Fibroblast of the conjunctiva (primary cell): ENCODE measurements at places on chromosomes 13 and 19.

GRCh38 chr13:81381560-81381959 lies 1040.6 kb upstream of the SPRY2 start:
- no peak for DNase-seq

DNA sequence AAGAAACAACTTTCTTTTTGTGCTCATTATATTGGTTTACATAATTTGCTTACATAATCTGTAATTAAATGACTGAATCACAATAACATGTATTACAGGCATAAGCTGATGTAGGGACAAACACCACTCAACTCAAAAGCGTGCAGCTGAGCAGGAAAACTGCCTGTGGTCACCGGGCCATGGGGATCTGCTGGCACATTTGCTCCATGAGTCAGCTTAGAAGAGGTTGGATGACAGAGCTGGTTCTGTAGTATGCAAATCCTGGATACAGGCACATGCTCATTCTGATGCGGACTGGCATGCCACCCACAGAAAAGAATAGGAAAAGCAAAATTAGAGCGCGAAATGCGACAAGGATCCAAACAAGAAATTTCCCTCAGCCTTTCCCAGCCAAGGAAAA lies 128.6 kb downstream of the USP12 start:
- peak; percentile 88 for DNase-seq

GRCh38 chr13:39820606-39821005 lies 165.1 kb downstream of the COG6 start:
- no peak for DNase-seq

DNA sequence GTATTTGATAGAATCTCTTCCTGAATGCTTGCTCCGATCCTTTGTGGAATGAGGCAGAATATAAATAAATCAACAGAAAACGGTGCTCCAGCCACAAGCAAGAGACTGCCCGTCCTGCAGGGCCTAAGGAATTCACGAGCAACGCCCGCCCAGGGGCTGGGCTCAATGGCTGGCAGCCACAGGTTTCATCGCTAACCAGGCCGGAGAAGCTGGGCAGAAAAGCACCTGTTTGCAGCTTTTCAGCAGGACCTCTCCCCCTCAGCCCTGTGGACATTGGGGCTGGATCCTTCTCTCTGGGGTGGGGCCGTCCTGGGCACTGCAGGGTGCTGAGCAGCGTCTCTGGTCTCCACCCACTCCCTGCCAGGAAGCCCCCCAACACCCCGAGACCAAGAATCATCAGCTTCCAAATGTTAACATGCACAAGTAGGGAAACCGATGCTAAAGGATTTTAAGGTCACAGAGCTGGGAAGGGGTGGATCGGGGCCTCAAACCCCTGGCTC lies 102.5 kb downstream of the GADD45B start:
- no peak for DNase-seq

DNA sequence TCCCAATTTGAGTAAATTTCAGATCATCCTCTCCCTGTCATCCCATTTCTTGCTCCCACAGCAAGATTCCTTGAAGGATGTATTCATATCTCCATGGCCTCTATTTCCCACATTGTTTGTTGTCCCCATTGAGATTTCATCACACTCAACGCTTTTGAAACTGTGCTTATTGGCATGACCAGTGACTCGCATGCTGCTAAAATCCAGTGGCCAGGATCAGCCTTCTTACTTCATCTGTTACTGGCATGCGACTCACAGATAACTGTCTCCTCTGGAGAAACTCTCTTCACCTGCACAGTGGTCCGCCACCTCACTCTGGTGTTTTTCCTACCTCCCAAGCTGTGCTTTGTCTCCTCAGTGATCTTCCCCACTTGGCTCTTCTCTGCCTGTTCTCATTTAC lies 95.8 kb downstream of the WASF3 start:
- no peak for DNase-seq

DNA sequence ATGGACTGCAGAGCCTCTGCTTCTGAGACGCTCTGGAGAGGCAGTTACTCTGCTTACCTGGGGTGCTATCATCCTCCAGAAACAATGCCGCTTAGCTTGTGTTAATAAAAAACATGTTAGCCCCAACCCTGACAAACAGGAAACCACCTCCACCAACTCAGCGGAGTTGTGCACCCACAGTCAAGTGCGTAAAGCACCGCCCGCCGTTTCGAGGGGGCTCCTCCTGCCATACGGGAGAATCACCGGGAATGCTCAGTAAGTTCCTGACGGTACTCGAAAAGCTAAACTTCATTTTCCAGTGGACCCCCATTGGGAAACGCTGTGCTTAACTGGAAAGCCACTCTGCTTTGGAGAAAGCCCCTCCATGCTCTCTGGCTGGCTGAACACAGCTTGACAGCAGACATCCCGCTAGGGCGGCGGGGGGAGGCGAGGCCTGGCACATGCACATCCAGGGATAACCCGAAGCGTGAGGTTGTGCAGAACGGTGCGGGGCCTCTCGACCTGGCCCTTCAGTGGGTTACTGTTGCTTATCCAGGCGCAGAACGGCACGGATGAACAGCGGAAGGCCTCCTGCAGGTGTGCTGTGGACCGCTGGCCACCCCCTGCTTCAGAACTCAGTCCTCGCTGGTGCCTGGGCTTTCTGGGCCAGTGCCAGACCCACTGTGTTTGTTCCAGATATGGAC lies 17.1 kb downstream of the GAS6 start:
- DNase-seq = no peak

GRCh38 chr19:33472226-33472625 lies 49.4 kb downstream of the PEPD start:
- DNase-seq = no peak

- DNase-seq = no peak
These were observed 1.2 kb upstream of the ARID3A start for GRCh38 chr19:924553-925086.

DNA sequence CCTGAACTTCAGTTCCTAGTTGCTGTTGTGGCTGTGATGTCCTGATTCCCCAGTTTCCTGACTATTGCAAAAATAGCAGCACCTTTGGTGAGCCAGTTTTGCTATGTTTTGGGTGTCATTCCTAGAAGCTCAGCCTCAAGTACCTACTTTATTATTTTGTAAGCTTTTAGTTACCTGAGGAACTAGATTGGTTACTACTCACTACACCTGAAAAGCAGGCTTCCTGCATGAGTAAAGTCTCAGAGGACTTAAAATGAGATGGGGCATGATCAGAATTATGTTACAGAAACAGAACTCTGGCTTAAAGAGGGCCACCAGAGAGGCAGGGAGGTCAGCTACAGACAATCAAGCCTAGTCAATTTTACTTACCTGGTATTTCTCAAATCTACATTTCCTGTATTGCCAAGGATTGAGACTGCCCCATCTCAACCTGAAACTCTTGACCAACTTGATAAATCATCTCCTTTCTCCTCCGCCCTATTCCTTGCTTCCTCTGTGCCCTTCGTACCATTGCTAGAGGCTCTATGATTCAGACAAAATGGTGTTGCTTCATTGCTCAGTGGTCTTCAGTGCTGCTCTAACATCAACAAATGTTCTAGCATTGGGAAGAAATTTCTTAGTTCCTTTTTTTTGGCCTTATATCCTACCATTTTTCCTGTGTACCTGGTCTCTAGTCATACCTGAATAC lies 58.9 kb downstream of the RAP2A start:
- no peak for DNase-seq

GRCh38 chr13:36146511-36147269 lies 15.5 kb upstream of the DCLK1 start:
- no peak for DNase-seq

DNA sequence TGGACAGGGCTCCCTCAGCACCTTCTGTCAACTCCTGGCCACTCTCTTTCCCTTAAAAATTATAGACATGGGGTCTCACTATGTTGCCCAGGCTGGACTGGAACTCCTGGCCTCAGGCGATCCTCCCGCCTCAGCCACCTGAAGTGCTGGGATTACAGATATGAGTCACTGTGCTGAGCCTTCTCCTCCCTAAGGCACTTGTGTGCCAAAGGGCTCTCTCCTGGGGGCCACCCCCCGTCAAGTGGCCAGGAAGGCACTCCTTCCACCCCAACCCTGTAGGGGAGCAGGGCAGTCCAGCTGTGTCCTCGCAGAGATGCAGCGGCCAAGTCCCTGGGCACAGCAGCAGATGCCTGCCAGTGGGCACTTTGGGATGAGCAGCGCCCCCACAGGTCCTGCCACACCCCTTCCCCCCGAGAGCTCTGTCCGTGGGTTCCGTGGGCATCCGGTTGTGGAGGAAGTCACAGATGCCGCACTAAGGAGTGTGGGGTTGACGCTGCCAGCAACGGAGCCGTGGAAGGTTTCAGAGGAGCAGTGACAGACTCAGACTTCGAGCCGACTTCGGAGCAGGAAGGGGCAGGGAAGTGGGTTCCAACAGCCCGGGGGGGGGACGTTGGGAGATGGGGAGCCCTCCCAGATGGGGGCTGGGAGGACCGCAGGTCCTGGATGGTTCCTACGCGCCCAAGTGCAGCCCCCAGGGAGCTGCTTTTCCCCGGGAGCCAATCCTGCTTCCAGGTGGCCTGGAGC lies 3.3 kb upstream of the UQCR11 start:
- DNase-seq = no peak

DNA sequence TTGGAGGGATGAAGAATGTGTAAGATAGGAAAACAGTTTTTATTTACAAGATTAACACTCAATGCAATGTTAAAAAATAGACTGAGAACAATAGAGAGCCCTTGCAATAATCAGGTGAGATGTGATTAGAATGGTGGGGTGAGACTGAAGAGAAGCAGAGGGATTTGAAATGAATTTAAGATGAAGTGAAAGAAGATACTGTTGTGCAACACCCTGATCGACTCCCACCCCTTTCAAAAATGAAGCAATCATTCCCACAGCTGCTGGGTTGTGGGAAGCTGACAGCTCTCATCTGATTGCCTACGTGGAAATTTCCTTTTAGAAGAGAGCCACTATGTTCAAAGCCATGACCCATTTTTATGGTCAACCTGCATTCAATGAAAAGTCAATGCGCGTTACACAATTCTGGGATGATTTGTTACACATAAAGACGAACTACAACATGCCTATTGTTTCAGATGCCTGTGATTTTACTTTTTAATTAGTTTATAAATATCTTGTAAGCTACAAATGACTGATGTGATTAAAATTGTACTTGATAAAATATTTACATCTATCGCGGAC lies 1374.8 kb downstream of the PCDH9 start:
- peak; percentile 10 for DNase-seq

- no peak for DNase-seq
These were observed 9.7 kb upstream of the ARHGAP45 start for GRCh38 chr19:1057176-1057855.

DNA sequence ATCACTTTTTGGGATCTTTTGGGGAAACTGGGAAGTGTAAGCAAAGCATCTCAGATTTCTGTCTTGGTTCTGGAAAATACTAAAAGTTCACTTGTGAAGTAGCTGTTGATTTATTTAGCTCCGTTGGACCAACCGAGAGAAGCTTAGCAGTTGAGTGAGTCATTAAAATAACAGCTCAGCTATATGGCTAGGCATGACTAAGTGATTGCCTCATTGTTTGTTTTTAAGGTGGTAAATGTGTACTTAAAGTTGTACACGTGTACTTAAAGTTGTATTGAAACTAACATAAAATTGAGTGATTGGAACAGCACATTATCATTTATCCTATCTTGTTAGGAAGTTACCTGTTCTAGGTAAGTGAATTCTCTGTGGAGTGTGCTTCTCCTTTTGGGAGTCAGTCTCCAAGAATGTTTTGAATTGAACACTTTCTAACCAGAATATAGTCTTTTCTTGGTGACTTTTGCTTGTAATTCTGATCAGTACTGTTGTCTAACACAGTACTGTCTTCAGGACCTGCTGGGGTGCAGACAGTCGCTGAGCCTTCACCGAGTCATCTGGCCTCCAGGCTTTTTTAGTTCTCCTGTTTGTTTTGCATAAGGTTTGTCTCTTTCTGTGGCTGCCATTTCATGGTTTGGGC lies 2.9 kb upstream of the DCUN1D2 start:
- DNase-seq = peak; percentile 93

- no peak for DNase-seq
These were observed 164.9 kb downstream of the ZIC5 start for GRCh38 chr13:99806671-99807070.

- DNase-seq = no peak
These were observed 29.6 kb upstream of the KIR3DL3 start for GRCh38 chr19:54694648-54695047.

GRCh38 chr13:83753912-83754624 lies 128.2 kb downstream of the SLITRK1 start:
- no peak for DNase-seq

- DNase-seq = no peak
These were observed 7.1 kb upstream of the SCEL start for GRCh38 chr13:77528414-77528813.

DNA sequence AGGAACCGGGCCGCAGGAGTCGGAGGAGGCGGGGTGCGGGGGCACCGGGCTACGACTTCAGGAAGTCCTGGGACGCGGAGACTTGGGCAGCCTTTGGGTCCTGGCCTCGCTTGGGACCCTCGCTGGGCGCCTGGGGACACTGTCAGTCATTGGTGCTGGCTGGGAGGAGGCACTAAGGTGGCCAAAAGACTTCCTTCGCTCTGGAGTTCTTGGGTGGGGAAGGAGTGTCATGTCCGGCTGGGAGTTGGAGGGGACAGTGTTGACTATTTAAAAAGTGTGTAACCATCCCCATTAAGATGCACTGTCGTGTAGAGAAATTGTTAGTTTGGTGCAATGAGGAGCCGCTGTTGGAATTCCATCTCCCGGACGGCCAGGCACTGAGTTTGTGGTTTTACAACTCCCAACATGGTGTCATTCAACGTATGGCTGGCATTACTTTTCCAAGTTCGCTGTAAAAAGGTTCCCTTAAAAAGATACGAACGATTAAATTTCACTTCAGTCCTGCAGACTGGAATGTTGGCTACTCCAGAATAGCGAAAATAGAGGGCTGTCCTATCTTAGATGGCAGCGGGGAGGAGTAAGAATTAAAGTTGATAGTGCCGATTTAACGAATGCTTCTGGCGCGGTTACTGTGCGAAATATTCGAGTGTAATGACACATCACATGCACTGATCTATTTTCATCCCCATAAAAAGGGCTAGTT lies 776 bp downstream of the DNAJC3 start:
- no peak for DNase-seq

- DNase-seq = no peak
These were observed 2.5 kb downstream of the RABAC1 start for GRCh38 chr19:41956621-41957020.

DNA sequence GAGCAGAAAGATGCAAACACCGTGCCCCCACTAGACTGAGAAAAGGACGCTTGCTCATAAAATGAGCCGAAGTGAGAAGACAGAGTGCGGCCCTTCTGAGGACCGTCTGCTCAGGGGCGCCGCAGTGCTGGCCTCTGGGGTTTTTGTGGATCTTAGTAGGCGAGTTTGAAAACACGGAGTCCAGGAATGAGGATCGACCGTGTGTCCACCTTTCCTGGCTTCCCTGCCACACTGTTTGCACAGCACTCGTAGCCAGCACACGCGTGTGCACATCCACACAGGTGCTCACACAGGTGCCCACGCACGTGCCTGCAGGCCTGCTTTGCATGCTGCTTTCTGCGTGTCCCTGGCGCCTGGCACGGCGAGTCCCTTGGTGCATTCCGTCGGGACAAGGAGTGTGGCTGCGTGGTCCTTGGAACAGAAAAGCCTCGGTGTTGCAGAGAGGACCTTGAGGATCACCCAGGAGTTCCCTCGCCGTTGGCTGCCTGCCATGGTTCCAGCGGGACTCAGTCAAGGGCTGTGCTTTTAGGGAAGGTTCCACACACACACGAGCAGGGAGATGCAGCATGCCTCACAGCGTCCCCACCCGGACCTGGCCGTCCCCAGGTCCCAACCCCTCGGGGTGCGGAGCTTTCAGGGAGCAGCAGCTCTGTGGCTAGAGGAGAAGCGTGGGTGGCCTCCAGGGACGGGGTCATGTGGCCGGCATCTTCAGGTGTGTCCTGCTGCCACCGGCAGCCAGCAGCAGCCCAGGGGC lies 10.1 kb upstream of the ZNF554 start:
- no peak for DNase-seq
